Stimulated activated CD4-positive, alpha-beta T cell treated with anti-CD3 and anti-CD28 coated beads, Interleukin-1b, Interleukin-23, amount 100 ng/mL, for 1 hour (primary cell): ENCODE measurements at places on chromosomes 11 and 22.

GRCh38 chr22:46158283-46158682 is 8.0 kb downstream of the PPARA start:
- DNase-seq: no peak

GRCh38 chr22:41048791-41049717 is 43.3 kb upstream of the EP300 start:
- no peak for DNase-seq

- DNase-seq: no peak
Measured at GRCh38 chr22:30261134-30261533, 5.5 kb downstream of the OSM start.

DNA sequence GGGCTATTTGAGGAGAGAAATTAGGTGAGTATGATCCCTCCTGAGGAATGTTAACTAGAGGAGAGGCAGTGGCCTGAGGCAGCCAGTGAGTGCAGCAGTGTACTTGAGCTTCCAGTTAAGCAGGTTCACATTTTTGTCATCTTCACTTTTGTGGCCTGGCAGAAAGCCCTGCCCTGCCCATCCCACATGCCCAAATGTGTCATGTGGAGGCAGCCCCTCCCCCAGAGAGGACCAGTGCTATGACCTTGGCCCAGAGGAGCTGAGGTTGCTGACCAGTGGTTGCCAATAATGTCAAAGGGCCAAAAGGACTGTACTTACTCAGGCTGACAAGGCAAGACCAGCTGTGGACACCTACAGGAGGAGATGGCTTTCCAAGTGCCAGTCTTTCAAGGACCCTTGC is 17.6 kb upstream of the GRK2 start:
- DNase-seq: no peak

- no peak for DNase-seq
Measured at GRCh38 chr11:69075421-69076128, 26.8 kb downstream of the TPCN2 start.

DNA sequence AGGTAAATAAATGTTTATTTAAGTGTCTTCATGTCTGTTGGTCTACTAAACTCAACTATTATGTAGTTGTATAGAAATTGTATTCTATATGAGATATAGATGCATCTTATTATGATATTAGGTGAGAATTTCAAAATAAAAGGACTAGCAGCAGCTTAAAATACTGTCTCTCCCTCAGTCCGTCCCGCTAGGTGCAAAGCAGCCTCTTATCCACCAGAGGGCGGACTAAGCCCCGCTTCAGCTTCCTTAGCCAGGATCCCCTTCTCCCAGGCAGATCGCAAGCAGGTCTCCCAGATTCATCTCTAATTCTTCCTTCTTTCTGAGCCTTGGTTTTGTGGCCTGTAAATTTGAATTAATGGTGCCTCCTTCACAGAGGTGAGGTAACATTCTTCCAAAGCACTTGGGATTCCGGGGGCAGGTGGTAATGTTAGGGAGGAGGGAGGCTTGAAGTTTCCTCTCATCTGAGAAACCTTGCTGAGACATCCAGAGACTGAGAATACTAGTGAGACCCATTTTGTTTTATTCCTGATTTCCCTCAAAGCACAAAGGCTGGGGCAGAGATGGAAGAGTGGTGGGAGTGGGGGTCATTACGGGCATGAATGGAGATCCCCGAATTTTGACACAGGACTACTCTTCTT is 13.5 kb upstream of the INSC start:
- DNase-seq: peak; percentile 11

DNA sequence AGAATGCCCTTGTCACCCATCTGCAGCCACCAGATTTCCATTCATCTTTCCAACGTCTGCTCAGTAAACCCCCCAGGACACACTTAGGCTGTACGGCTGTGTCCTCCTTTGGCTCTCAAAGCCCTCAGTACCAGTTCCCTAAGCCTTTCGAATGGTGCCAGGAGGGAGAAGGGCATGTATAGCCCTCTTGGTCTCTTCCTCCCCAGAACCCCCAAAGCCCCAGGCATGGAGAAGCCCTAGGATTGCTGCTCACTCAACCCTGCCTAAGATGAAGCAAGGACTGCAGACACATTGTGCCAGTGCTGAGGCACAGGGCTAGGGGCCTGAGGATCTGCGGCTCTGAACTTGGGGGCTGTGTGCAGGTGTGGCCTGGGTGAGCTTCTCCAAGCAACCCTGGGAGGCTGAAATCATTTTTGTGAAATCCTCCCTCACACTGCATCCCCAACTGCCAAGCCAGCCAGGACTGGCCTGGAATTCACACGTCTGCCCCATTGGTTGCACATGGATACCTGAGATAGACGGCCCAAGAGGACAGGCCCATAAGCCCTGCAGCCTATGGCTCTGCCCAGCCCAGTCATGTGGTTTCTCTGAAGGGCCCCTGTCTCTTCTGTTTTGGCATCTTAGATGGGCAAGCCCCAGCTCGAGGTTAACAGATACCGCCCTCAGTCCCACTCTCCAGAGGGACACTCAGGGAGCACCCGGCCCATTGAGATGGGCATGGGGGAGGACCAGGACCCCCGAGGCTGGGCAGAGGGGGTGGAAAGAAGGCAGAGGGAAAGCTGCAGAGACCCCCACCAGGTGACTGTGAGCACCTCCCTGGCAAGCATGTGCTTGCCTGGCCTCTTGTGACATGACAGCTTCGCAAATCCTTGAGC is 34.0 kb downstream of the KCNQ1OT1 start:
- no peak for DNase-seq

GRCh38 chr11:62666259-62666926 is 1.3 kb downstream of the CSKMT start:
- DNase-seq: no peak

DNA sequence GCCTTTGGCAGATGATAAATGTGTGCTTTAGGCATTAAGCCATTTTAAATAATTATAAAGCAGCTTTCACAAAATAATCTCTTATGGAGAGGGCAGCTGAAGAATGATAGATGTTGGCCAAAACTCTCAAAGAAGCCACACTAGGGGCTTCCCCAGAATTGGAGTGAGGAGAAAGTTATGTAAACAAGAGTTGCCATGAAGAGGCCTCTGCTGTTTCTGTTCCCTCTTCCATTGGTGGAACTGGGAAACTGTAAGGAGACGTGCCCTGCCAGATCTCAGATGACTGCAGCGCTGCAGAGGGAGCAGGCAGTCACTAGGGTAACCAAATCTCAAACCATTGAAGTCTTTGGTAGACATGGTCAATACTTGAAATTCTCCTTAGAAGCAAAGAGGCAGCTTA is 19.4 kb upstream of the APLP2 start:
- DNase-seq: no peak

- DNase-seq: no peak
Measured at GRCh38 chr11:3022300-3022967, 30.3 kb upstream of the NAP1L4 start.

GRCh38 chr22:37559901-37560607 is at the start of gene CDC42EP1:
TSS of gene CDC42EP1 (plus strand) at chr22:37560480. CDS start at chr22:37566350, 5,870 bp downstream.
- no peak for DNase-seq

GRCh38 chr22:23110190-23110921 is 31.4 kb downstream of the RSPH14 start:
- DNase-seq: no peak

DNA sequence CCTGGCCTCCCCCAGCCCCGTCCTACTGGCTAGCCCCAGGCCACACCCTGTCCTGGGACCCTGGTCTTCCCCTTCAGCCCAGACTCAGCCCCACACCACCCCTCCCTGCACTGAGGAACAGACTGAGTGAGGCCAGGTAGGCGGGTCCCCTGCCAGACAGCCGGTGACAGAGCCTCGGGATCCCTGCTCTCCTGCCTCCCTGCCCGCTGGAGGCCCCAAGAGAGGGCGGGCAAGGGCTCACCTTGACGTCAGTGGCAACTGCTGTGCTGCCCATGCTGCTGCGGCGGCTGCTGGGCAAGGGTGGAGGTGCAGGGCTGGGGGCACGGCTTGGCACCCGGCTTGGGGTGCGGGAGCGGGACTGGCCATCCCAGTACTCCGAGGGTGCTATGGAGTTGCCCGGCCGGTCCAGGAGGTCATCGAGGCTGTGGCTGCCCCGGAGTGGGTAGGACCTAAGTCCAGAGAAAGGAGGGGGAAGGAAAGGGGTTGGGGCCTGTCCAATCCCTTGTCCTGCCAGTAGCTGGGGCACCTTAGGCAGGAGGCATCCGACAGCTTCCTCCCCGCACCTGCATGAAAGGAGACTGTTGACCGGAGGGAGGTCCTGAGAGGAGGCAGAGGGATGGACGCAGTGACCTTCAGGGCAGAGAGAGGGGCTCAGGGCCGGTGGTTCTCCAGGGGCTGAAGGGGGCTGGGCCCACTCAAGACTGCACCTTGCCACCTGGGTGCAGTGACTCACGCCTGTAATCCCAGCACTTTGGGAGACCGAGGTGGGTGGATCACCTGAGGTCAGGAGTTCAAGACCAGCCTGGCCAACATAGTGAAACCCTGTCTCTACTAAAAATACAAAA is 2.2 kb upstream of the SLC16A8 start:
- DNase-seq: no peak

GRCh38 chr22:35478633-35479107 is 62.0 kb upstream of the RASD2 start:
- DNase-seq: no peak

DNA sequence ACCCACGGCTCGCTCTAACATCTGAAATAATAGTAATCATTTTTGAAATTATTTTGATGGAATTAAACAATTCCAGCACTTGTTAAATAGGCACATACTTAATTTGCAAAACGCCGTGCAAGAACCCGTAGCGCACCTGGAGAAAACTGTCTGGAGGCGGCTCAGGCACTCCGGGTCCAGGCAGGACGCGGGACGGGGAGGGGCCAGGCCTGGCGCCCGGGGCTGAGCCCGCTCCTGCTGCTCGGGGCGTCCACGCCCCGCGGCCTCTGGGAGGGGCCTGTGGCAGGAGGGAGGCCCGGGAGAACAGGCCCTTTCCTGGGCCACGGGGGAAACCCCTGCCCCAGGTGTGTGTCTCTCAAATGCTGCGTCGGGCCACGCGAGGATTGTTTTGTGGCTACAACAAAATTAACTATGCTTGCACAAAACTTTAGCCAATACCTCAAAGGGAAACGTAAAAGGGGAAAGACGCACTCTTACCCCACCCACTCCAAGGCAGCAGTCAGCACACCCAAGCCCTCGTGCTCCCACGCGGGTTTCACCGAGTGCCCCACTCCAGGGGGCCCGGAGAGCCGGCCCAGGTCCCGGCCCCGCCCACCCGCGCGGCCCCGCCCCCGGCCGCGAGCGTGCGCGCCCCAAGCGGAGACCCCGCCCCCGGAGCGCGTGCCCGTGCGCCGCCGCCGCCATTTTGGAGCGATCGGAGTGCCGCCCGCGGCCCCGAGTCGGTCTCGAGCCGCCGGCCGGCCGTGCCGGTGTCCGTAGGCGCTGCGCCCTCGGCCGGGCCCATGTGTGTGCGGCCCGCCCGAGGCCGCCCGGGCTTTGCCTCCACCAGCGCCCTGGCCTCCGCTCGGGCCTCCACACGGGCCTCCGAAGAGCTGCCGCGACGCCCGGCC is at the start of gene PPP6R2:
Gene PPP6R2 (plus strand): TSS at position 677 of the 890 bp plus-strand sequence. CDS start 50,582 bp downstream, outside the sequence.
- peak; percentile 90 for DNase-seq

DNA sequence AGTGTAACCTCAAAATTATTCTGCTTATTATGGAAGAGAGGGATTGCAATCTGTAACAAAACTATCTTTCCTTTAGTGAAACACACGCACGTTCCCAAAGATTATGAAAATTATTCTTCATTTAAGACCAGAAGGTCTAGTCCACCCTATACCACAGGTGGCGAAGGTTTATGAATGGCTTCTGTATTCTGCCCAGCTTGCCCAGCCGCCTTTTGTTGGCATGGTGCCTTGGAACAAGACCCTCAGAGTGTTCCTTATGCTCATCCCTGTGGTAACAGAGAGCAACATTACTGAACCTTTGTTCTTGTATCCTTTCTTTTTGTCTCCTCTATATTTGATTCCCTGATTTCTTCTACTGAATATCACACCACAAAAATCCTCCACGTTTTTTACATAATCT is 116.4 kb downstream of the FAR1 start:
- no peak for DNase-seq

GRCh38 chr11:44372989-44373388 is 63.0 kb upstream of the ALX4 start:
- no peak for DNase-seq

- no peak for DNase-seq
Measured at GRCh38 chr22:33557836-33558235, 362.4 kb downstream of the LARGE1 start.

GRCh38 chr11:12266943-12267342 is 110.4 kb upstream of the PARVA start:
- DNase-seq: no peak

DNA sequence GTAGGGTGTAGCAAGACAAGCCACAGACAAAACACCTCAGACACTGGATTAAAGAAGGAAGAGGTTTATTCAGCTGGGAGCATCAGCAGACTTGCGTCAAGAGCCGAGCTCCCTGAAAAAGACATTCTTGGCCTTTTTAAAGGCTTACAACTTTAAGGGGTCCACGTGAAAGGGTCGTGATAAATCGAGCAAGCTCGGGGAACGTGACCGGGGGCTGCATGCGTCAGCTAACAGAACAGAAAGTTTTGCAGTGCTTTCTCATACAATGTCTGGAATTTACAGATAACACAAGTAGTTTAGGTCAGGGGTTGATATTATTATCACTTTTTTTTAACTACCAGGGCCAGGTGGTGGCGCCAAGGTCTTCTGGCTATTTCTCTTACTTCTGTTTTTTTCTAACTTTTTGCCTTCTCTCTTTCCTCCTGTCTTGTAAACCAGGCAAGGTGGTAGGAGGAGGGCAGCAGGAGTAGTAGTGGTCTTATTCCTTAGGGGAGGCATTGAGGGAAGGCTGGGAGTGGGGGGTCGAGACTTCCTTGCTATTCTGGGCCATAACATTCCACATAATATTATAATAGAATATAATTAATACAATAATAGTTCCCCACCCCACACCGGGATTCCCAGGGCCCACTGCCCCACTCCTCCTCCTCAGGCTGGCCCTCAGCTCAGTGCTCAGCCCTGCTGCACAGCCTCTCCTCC is 587 bp upstream of the ALDH3B1 start:
- no peak for DNase-seq

DNA sequence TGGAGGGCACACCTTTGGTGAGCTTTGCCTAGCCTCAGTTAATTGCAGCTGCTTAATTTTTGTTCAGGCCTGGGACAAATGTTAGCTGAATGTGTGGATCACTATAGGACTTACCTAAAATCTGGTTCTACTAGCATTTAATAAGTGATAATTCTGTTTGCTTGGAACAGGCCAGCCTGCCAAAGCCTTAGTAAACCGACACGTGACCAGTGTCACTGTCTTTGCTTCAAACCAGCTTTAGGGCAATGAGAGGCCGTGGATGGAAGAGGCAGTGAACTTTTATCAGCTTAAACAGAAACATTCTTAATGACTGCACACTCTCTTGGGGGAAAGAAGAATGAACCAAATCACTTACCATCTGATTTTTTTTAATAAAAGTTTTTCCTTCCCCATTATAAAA is 10.8 kb downstream of the PARVA start:
- DNase-seq: no peak

- DNase-seq: no peak
Measured at GRCh38 chr22:23126165-23127054, 15.4 kb downstream of the RSPH14 start.

DNA sequence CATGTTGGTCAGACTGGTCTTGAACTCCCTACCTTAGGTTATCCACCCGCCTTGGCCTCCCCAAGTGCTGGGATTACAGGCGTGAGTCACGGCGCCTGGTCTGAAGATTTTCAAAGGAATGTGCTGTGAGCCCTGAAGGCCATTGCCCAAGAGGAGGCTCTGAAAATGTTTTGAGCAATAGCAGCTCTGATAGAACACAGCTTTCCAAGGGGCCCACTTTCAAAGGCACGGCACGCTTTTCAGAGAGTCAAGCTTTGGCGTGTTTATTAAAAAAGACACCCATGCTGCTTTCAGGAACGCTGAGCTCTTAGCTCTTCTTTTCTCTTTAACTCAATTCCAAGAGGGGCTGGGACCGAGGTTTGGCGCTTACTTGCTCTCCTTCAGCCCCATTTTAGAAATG is 73.8 kb upstream of the CDON start:
- no peak for DNase-seq

GRCh38 chr11:65854161-65854592 is 3.8 kb downstream of the CFL1 start:
- no peak for DNase-seq
